Esophagus squamous epithelium (tissue), 5 donors: ENCODE measurements at places on chromosomes 12 and 14.

- DNase-seq = no peak
Observed at GRCh38 chr14:24605435-24606190, 3.9 kb downstream of the GZMH start.

- no peak for DNase-seq
Observed at GRCh38 chr12:47473091-47473490, 232.7 kb downstream of the RPAP3 start.

- DNase-seq = no peak
Observed at GRCh38 chr12:51829011-51829481, 19.5 kb downstream of the FIGNL2 start.

DNA sequence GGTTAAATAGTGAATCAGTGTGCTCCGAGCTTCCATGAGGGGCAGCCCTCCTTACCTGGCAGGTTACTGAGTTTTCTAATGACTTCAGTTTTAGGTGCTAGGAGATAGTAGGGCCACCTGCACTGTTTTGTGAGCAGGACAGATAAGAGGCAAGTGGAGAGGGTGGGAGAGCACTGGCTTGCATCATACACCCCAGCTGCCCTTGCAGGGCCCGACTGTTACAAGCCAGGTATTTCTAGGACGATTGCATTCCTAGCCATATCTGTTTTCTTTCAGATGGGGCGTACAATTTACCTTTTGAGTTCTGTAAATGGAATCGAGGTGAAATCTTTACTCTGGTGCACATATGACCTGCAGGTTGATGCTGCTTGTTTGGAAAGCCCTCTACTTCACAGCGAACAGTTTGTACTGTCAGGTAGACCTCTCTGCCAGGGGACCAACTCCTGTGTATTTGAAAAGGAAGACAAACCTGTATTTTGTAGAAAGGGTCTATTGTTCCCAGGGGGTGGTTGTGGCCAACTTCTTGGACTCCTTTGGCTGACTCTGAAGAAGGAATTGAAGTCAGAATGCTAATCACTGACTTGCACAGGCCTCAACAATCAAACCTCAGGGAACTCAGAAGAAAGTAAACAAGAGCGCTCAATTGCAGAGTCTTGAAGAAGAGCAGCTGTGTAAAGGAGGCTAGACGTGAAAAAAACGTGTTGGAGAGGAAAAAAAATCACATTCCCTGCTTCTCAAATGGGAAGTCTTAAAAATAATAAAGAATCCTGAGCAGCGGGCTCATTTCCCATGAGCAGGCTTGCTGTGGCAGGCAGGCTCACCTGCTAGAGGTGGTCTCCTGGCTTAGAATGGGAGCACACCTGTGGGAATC lies 57.3 kb downstream of the ETV6 start:
- DNase-seq = no peak

GRCh38 chr12:38328306-38328895 lies 11.8 kb downstream of the ALG10B start:
- DNase-seq = no peak

DNA sequence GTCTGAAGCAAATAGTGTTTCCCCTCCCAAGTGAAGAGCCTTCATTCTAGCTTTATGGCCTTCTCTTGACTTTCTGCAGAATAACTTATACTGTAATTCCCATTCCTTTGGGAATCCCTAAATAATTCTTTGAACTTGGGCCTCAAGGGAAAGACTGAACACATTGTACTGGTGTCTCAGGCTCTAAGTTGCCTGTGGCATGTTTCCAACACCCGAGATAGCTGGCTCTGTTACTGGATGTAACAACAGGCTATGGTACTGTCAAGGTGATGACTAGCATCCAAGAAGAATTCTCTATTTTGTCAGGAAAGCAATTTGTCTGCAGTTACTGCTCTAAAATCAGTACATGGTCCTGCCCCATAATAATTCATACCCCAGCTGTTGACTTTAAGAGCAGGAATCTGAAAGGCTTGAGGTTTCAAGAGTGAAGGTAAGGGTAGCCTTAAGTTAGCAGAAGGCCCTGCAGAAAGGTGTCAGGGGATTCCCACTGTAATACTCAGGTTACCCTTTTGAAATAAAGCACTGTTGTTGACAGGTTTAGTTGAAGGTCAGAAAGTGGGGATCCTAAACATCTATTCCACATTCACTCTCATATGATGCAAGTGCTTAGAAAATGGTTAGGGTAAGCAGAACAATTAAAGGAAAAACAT lies 5.2 kb downstream of the GPX2 start:
- DNase-seq = no peak

GRCh38 chr14:65492266-65492665 lies 79.7 kb downstream of the FUT8 start:
- no peak for DNase-seq
